ENCODE measurements at places on chromosomes 1 and 21.

DNA sequence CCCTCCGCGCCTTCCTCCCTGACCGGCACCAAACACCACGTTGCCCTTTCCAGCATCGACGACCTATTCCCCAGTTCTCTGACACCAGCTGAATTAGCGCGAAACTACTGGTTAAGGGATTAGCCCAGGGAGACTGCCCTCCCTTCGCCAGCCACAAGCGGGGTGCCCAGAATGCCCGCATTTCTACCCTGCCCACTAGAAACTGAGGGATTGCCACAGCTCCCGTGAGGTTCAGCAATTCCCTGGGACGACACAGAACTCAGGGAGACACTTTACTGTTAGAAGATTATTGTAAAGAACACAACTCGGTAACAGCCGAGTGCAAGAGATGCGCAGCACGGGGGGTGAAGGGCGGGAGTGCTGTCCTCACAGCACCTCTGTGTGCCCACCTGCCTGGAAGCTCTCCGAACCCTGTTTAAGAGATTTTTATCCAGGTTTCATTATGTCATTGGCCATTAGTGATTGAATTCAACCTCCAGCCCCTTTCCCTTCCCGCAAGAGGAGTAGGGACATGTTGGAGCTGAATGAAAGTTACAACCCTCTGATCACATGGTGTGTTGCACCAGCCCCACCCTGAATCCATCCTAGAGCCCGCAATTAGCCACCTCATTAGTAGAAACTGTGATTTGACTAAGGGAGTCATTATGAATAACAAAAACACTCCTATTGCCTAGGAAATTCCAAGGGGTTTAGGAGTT lies 15.8 kb upstream of the RIPPLY3 start:
- DNase-seq, result no peak

DNA sequence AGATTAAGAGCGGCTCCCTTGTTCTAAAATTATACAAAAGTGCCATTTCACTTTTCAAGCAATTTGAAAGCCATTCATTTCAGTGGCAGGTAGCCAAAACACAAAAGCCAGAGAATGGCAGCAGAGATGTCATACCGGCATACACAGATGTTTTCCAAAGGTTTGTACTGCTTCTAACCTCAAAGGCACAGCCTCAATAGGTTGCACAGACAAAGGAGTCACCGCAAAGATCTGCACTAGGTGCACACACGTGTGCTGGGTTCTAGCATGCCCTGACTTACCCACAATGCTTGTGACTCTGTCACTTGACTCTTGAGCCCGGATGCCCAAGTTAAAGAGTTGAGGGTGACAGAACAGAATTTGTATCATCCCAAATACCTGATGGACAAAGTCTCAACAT lies 448.9 kb upstream of the ADGRL2 start:
- DNase-seq, result no peak

DNA sequence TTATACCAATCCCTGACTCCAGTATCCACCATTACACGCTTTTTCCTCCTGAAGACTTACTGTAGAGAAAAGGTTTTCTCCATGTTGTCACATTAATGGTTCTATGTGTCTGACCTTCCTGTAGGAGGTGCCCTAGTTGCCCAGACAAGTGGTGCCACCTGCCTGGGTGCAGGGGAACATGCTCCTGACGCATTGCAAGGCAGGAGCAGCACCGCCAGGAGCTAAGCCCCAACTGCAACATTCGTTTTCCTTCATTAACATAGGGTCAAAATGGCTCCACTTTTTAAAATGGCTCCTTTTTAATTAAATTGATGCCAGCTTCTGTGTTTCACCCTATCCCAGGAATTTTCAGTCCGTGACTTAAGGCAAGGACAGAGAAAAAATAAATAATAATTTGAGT lies 220.1 kb upstream of the SAMSN1 start:
- no peak for DNase-seq

DNA sequence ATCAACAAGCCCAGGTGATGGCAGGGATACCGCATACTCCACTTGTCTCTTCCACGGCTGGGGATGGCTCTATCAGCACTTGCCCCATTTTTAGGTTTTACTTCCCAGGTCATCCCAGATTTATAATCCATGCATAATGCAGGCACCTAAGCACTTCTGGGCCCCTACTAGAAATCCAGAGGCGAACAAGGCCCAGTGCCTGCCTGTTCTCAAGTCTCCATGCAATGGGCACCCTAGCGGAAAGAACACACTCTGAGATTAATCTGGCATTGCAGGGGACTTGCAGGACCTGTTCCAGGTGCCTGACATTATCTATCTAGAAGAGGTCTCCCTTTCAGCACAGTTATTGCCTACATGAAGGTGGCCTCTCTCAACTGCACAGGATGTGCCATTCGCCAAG lies 39.8 kb downstream of the HIVEP3 start:
- no peak for DNase-seq

DNA sequence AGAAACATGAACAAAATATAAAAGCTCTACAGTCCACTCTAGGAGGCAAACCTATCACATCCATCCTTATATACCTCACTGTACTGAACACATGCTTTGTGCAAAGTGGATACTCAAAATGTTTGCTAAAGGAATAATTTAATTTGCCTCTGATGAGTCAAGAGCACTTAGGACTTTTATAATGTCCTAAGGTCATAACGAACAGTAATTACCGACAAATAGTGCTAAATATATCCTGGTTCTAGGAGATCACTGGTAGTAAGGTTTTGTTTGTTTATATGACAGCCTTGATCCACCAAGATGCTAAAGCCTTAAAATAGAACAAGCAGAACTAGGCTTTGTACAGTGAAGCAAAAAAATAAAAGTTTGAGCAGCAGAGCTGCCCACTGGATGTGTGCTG lies 70.6 kb downstream of the GADD45A start:
- DNase-seq, result no peak

DNA sequence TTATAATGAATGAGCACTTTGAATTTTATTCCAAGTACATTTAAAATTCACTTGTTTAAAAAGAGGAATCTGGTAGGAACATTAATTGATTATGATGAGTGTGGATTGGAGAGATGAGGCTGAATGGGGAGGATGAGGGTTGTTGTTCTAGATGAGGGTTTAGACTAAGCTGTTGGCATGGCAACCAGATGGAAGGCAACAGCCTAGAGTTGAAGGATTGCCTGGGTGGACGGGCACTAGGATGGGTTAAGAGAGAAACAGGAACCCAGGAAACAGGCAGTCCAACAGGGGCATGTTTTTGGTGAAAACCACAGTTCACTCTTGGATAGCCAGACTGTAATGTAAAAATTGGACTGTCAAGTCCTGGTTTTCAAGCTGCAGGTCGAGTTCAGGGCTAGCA lies 125.5 kb downstream of the CHRM3 start:
- no peak for DNase-seq

- DNase-seq, result no peak
These were observed 30.0 kb downstream of the EPHA10 start for GRCh38 chr1:37734629-37735591.

DNA sequence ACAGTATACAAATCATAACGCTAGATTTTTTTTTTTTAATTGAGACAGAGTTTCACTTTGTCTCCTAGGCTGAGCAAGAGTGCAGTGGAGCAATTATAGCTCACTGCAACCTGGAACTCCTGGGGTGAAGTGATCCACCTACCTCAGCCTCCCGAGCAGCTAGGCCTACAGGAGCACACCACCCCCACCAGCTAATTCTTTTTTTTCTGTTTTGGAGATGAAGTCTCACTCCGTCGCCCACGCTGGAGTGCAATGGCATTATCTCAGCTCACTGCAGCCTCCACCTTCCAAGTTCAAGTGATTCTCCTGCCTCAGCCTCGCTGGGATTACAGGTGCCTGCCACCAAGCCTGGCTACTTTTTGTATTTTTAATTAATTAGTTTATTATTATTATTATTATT lies 21.3 kb downstream of the NPR1 start:
- DNase-seq, result no peak

- no peak for DNase-seq
These were observed 149.9 kb downstream of the CLIC6 start for GRCh38 chr21:34818662-34819158.

Data from brain microvascular endothelial cell (primary cell).